Endothelial cell of coronary artery (primary cell): ENCODE measurements at places on chromosomes 3 and 15. TPM values are rescaled to one million over a fixed set of nuclear protein-coding genes. Genes with fewer than 3 reads are reported as not detected.

The STAC gene
- total RNA-seq: 0.18 and 0.75 TPM in 2 replicates

The ONECUT1 gene
- not detected in 2 replicates for total RNA-seq

The VGLL3 gene
- total RNA-seq: 3.0 and 28.0 TPM in 2 replicates

The AMOTL2 gene
- total RNA-seq: 70.4 and 80.6 TPM in 2 replicates

The CMC1 gene
- total RNA-seq: 3.4 and 5.0 TPM in 2 replicates

The ABTB1 gene
- total RNA-seq: 5.4 and 10.4 TPM in 2 replicates

The MUC20 gene
- 0.09 TPM in 1 of 2 replicates, not detected in the other for total RNA-seq

The ARNT2 gene
- total RNA-seq: 0.09 TPM in 2 replicates

The GABRR3 gene
- not detected in 2 replicates for total RNA-seq

The MAP1A gene
- total RNA-seq: 0.63 and 0.94 TPM in 2 replicates

The SLC35G2 gene
- total RNA-seq: 12.0 and 15.0 TPM in 2 replicates

The RARB gene
- total RNA-seq: 28.0 and 51.6 TPM in 2 replicates

The ARPIN gene
- total RNA-seq: 8.4 and 10.4 TPM in 2 replicates
